ENCODE measurements at places on chromosomes 7 and 10.

DNA sequence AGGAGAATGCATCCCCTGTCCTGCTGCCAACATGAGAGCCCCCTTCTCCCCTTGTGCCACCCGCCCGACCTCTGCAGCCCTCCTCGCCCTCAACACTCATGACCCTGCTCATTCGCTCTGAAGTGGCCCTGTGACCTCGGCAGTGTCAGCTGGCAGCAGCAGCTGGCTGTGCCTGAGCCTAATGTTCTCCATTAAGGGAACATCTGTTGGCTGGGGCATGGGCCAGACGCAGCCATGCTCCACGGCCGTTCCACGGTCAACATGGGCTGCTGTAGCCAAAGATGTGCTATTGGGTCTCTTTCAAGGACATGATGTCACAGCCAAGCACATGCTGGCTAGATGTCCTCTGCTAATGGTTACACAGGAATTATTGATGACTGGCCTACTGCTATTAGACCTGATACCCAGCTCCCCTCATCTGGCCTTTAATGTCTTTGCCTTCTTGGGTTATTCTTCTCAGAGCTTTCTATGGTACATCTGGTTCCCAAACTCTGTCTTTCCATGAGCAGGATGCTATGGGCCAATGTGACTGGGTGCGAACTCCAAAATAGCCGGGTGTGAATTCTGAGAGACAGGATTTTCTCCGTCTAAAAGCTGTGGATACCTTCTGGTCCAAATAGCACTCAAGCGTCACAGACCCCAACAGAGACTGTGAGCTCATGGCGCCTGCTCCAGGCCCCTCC is 22.4 kb downstream of the ADCYAP1R1 start:
- no peak for DNase-seq

DNA sequence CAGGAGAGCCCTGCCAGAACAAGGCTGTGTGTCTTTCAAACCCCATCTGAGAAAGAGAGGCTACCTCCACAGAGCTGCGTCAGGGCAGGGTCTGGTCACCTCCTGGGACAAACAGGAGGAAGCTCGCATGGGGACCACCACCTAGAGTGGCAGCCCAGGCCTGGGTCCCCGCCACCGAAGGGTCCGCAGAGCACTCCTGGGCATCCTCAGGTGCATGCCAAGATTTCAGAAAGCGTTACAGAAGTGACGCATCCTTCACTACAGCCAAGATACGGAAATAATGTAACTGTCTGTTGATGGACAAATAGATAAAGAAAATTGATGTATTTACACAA is 42.6 kb downstream of the GSDME start:
- no peak for DNase-seq

DNA sequence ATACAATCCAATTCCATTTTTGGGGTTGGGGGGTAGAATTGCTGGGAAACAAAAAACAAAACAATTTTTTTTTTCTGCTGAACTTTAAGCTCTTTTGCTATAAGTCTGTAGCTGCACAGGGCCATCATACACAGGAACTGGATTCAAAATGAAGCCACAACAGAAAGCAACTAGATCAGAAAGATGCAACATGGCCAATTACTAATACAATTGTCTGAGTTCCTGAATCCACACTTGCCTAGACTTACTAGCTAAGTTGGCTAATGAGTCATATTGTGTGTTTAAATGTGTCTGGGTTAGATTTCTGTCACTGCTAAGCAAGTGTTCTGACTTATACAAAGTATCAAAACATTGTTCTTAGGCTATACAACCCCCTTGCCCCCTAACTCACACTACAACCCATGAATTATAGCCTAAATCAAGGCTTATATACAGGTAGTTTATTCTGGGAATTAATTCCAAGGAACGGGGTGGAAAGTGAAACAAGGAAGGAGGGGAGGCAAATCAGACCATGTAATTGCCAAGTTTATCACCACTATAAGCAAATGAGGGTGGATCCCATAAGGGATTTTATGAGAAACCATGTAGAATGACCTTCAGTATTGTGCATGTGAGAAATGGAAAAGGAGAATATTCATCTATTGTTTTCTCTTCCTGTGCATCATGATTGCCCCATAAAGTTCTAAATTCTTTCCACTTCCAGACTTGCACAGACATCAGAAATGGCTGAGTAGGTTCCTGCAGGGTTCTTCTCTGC is 337.9 kb upstream of the SORCS1 start:
- DNase-seq = no peak

DNA sequence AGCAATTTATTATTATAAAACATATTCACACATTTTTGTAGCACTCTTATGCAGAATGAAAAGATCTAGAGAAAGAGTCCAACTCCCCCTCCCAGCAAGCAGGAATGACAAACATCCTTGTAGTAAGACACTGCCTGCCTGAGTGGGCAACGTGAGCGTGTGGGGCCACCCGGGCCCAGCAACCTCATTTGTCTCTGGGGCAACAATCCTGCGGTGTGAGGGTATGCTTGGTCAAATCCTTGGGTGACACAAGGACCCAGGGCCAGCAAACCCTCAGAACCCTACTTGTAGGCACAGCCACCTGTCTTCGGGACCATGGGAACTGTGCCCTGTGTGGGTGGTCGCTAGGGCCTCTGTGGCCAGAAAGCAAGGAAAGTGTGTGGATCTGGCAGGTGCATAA is 10.7 kb downstream of the RHEB start:
- DNase-seq = no peak

GRCh38 chr10:103153302-103154197 is 39.5 kb downstream of the NT5C2 start:
- peak; percentile 10 for DNase-seq

GRCh38 chr10:36416513-36416912 is 708.9 kb upstream of the ANKRD30A start:
- no peak for DNase-seq

DNA sequence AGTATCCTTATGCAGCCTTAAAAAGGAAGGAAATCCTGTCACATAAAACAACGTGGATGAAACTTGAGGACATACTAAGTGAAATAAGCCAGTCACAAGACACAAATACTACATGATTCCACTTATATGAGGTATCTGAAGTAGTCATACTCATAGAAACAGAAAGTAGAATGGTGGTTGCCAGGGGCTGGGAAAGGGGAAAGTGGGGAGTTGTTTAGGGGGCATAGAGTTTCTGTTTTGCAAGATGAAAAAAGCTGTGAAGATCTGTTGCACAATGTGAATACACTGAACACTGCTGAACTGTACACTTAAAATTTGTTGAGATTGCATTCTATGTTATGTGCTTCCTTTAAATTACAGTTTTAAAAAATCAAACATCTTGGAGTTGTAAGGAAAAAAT is 2.9 kb downstream of the NUP205 start:
- no peak for DNase-seq

DNA sequence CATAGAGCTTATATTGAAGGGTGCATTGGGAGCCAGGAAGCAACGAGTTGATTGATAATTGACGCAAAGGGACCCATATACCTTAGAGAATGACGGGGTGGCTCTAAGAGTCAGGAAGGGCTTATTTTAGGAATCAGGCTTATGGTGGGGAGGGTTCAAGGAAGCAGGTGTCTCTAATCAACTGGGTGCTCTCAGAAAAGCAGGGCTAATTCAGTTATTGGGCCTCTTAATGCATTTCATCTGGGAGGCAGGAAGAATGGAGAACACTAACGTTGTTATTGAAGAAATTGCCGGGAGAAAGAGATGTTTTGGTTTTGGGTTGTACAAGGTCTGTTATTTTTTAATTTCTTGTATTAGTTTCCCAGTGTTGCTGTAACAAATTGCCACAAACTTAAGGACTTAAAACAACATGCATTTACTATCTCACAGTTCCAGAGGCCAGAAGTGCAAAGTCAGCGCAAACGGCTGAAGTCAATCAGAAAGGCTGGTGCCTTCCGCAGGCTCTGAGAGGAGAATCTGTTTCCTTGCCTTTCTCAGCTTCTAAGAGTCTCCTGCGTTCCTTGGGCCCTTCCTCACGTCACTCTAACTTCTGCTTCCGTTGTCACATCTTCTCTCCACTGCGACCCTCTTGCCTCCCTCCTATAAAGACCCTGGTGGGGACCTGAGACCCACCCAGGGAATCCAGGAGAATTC is 328.4 kb upstream of the C7orf33 start:
- no peak for DNase-seq
